Sigmoid colon (tissue), 7 donors: ENCODE measurements at places on chromosomes 1 and 21. TPM values are rescaled to one million over a fixed set of nuclear protein-coding genes. Genes with fewer than 3 reads are reported as not detected.

The SGIP1 gene
- total RNA-seq, result 5.3 TPM

The COL8A2 gene
- 13.0 TPM for total RNA-seq

The ATXN7L2 gene
- 3.8 TPM for total RNA-seq

The MYOM3 gene
- total RNA-seq, result under 0.01 TPM

The KRTAP7-1 gene
- total RNA-seq, result not detected

The DDR2 gene
- total RNA-seq, result 236 TPM

The CAP1 gene
- total RNA-seq, result 230 TPM

The RXFP4 gene
- not detected for total RNA-seq

The FH gene
- total RNA-seq, result 51.0 TPM

The GNL2 gene
- 28.5 TPM for total RNA-seq

The LCE2C gene
- not detected for total RNA-seq

The AMY2A gene
- total RNA-seq, result not detected

The NBPF9 gene
- 12.1 TPM for total RNA-seq

The PRDM16 gene
- total RNA-seq, result 1.1 TPM

The LEMD1 gene
- total RNA-seq, result not detected

The CD1E gene
- total RNA-seq, result 2.3 TPM

The OPTC gene
- total RNA-seq, result not detected

The PPP1R15B gene
- 40.0 TPM for total RNA-seq

The EDARADD gene
- total RNA-seq, result not detected

The PAQR7 gene
- 6.2 TPM for total RNA-seq

The NTMT2 gene
- total RNA-seq, result not detected

The ALDH4A1 gene
- 9.6 TPM for total RNA-seq
